IPS DF 6.9 (cell line): ENCODE measurements at places on chromosomes 12 and 14.

GRCh38 chr14:58763210-58763609 is 125.4 kb downstream of the DACT1 start:
- DNase-seq, result no peak

DNA sequence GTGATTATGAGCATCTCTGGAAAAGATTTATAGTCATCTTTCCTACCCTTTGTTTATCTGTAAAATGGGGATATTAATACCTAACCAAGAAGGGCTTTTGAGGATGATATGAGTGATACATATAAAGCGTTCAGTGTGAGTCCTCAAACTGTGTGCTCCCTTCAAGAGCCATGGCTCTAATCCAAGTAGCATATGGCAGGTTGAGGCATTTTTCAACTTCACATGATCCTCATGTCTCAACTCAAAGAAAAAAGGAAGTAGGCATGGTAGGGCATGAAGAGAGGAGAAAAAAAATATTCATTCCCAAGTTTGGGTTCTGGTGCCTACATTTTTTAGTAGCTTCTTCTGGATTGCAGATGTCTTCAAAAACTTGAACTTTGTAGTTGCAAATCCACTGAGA is 286.3 kb upstream of the ATP2B1 start:
- no peak for DNase-seq

DNA sequence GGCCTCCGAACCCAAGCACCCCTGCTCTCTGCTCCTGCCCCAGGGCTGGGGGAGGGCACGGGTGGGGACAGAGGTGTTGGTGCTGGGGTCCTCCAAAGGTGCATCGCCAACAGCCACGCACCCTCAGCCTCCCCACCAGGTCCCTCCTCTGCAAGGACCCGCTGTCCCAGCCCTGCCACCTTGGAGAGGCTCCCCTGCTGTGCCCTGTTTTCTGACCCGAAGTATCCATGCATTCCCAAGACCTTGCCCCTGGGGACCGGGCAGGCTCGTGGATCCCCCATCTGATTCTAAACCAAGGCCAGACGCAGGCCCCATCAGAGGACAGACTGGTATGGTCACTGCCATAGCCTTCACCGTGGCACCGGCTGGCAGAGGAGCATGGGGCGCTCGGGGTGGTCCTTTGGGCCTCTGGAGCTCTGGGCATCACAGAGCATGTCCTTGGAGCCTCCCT is 22.7 kb upstream of the BEGAIN start:
- no peak for DNase-seq

- no peak for DNase-seq
These were observed at the start of gene TAS2R30 for GRCh38 chr12:11134305-11134704. TSS of gene TAS2R30 (minus strand) at chr12:11134644. CDS start at chr12:11134244, 400 bp downstream.

DNA sequence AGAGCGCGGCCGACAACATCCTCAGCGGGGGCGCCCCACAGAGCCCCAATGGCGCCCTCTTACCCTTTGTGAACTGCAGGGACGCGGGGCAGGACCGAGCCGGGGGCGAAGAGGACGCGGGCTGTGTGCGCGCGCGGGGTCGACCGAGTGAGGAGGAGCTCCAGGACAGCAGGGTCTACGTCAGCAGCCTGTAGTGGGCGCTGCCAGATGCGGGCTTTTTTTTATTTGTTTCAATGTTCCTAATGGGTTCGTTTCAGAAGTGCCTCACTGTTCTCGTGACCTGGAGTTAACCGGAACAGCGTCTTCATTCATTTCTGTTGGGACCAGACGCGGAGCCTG is 103.8 kb upstream of the FKBP4 start:
- no peak for DNase-seq
